ENCODE measurements at places on chromosomes 11 and 22.

GRCh38 chr11:16758382-16759024, 20.1 kb downstream of the C11orf58 start:
- DNase-seq = no peak

GRCh38 chr11:8342821-8343681, 79.4 kb upstream of the LMO1 start:
- DNase-seq = no peak

DNA sequence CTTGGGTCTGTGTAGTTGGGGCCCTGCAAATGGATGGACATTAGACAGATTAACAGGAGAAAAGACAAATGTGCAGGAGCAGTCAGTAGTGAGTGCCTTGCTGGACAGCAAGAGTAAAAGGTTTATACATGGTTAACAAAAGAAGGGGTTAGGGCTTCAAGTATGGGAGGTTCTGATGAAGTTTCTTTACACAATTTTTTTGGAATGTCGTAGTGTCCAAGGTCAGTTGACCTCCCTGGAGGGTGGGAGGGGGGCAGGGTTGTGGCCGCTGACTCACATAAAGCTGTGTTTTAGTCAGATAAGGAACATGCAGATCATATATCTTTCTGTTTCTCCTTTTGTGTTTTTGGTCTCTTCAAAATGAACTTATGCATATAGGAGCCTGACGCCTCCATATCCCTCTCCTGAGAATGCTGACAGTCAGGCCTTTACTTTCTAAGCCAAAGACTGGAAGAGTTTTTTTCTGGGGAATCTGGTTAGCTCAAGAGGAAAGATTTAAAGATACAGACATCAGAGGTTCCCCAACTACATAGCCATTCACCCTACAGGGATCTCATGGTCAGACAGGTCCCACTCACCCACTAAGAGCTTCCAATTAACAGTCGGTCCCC, 134.3 kb downstream of the NECTIN1 start:
- DNase-seq = no peak

GRCh38 chr11:72670041-72670440, 4.2 kb downstream of the PDE2A start:
- no peak for DNase-seq

GRCh38 chr22:48179571-48180546, 1417.4 kb downstream of the TBC1D22A start:
- DNase-seq = no peak

DNA sequence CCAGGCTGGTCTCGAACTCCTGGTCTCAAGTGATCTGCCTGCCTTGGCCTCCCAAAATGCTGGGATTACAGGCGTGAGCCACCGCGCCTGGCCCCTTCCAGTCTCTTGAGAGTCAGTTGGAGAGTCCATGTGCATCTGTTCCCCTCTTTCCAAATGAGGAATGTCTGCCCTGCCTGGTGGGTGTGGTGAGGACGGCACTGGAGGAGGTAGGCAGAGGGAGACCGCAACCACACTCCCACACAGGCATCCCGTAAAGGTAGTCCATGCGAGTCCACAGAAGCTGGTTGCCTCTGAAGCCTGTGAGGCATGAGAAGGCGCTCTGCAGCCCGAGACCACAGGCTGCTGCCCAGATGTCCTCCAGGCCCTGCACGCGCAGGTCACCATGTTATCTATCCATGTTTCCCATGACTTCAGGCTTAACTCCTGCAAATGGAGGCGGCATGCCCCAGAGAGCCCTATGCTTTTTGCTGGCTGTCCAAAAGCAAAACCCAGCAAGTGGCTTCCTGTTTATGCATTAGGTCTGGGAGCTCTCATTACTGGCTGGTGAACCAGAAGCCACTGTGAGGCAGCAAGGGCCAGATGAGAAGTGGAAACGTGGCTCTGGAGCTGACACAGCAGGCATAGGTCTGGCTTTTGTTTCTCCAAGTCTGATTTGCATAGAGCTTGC, 43.4 kb downstream of the GRIK4 start:
- peak; percentile 45 for DNase-seq

GRCh38 chr22:44242946-44243724, 62.4 kb downstream of the PARVG start:
- DNase-seq = no peak

DNA sequence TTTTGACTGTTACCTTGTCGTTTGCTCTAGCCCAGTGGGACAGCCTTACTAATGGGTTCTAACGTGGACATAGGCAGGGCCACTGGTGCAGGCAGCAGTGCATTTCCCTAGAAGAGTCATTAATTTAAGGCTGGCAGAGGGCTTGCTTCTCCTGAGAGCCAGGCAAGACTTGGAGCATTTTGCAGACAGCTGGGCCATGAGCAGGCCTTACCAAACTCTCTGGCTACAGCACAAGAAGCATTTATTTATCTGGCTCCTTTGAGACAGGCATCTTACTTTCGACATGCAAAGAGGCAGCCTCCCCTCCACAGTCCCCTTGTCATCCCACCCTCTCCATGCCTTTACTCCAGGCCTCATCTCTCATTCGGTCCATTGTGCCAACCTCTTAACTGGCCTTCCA, 139.9 kb downstream of the CSNK2A3 start:
- DNase-seq = no peak

- no peak for DNase-seq
These were observed 2.5 kb downstream of the FCHSD2 start for GRCh38 chr11:73139476-73140198.

DNA sequence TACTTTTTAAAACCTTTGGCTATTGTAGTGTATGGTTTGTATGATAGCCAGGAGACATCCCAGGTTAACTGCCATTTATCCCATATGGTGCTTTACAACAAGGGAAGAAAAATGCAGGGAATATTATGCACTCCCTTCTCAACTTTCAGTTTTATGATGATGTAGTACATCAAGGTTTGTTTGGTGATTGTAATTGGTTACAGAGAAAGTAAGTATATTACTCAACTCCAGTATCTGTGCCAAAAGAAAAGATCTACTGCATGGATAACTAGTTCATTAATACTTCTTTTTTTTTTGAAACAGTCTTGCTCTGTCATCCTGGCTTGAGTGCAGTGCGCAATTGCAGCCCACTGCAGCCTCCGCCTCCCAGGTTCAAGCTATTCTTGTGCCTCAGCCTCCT, 65.3 kb downstream of the BCL2L13 start:
- DNase-seq = no peak

GRCh38 chr22:38298312-38299005, 18.8 kb downstream of the CSNK1E start:
- peak; percentile 34 for DNase-seq

GRCh38 chr11:111357150-111358037, 21.7 kb downstream of the POU2AF1 start:
- DNase-seq = no peak

DNA sequence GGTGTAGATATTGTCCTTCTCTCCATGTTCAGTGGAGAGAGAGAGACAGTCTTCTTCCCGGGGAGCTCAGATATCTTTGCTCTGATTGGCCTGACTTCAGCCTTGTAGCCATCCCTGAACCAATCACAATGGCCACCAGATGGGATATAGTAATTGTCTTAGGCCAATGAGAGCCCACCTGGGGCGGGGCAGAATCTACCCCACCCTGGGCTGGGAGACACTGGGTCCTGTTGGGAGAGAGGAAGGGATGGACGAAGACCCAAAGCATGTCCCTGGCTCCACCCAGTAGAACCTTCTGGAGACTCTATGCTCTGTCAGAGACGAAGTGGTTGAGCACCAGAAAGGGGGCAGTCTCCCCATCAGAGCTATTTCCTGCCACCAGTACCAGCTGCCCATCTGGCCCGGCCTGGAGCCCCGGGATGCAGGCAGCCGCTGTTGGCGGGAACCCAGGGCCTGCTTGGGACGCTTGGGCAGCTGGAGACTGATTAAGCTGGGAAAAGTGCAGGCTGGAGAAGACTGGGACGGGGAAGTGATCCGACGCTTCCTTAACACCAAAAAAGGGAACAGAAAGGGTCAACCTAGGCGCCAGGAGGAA, 31.6 kb upstream of the CBX7 start:
- no peak for DNase-seq

DNA sequence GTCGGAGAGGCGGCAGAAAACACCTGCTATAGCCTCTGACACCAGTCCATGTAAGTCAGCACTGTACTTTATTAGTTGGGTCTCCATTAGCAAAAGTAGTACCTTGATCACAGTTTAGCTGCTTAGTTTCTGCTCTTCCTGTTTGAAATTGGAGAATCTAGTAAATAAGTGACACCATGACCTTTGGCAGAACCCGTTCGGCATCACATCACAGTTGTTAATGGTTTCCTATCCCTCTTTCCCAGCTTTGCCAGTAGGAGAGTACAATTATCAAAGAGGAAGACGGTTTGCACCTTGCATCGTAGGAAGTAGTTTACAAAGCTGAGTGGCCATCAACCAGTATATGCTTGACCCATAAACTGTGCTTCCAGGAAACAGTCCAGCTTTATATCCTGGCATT, 101.8 kb downstream of the TRIM44 start:
- DNase-seq = no peak

DNA sequence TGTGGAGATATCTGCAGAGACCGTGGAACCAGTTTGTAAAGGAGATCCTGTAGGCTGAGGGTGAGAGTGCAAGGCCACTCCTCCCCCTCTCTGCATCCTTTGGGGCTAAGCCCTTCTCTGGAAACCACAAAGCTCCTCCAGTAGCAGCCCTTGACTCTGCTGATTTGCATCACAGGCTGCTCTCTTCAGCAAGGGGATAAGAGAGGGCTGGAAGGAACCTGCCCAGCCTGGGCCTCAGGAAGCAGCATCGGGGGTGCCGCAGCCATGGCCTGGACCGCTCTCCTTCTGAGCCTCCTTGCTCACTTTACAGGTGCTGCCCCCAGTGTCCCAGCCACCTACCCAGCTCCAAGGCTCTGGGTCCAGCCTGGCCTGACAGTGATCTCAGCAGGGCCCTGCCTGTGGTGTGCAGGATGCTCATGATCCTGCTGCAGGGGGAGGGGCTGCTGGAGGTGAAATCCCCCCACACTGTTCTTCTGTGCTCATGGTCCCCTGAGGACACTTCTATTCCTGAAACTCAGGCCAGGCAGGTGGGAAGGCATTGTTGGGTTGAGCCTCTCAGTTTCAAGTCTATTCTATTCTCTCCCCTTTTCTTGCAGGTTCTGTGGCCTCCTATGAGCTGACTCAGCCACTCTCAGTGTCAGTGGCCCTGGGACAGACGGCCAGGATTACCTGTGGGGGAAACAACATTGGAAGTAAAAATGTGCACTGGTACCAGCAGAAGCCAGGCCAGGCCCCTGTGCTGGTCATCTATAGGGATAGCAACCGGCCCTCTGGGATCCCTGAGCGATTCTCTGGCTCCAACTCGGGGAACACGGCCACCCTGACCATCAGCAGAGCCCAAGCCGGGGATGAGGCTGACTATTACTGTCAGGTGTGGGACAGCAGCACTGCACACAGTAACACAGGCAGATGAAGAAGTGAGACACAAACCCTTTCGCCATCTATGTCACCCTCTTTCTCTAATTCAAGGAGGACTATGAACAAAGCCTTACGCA, 68.5 kb upstream of the IGLL5 start:
- DNase-seq = no peak

GRCh38 chr11:106077609-106078455, at the start of gene AASDHPPT:
TSS of gene AASDHPPT (plus strand) at chr11:106077662. CDS start at chr11:106077711, 49 bp downstream.
- no peak for DNase-seq

DNA sequence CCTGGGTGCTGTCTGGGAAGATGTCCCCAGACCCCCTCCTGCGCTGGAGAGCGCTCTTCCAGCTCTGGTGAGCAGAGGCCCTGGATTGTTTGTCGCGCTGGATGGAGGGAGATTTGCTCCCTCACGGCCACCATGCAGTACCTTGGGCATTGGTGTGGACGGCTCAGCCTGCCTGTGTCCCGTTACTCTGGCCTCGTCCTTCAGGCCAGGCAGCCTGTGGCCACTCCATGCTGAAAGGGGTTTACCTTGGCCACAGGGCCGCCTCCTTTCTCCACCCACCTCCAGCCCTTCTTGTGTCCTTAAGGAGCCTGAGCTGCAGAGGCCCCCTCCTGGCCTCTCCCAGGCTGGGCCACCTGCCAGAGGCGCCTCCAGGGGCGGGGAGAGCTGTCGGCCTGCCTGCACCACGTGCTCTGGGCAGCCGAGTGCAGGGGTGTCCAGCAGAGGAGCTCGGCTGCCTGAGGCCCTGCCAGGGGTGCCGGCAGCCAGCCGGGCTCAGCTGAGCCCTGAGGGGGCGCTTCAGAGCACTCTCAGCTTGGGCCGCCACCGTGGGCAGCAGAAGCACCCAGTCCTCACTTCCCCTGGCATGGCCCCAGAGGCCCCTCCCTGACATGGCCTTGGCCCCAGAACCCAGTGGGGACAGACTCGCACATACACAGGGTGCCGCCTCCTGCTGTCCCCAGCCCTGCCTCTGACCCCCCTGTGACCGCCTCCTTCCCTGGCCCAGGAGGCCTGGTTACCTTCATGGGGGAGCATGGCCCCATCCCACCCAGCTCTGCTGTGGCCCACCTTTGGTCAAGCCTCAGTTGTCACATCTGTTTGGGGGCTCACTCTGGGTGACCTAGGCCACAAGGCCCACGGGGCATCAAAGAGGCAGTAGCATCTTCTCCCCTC, 3.4 kb downstream of the CCND1 start:
- no peak for DNase-seq

- DNase-seq = peak; percentile 88
These were observed 14.4 kb upstream of the SERPINH1 start for GRCh38 chr11:75547617-75548058.

- no peak for DNase-seq
These were observed 108.7 kb upstream of the PITPNB start for GRCh38 chr22:28027453-28028448.

DNA sequence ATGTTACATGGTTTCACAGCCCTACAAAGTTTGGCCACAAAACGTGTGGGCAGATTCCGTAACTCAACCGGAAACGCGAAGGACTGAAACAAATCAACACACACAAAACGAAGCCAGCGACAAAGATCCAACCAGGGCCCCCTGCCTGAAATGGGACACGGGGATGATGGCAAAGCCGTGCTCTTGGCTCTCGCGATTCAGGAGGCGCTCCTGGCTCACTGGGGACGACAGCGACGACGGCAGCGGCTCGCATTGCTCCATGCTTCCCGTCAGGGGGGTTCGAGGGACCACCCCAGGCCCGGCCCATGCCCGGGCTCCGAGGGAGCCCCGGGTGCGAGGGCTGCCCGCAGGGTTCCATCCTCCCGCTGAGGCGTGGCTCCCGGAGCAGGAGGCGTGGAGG, 4786.8 kb upstream of the OR11H1 start:
- no peak for DNase-seq

GRCh38 chr11:69530278-69531070, 49.0 kb downstream of the LINC01488 start:
- no peak for DNase-seq

- DNase-seq = no peak
These were observed 4.4 kb upstream of the C11orf16 start for GRCh38 chr11:8937159-8937558.

DNA sequence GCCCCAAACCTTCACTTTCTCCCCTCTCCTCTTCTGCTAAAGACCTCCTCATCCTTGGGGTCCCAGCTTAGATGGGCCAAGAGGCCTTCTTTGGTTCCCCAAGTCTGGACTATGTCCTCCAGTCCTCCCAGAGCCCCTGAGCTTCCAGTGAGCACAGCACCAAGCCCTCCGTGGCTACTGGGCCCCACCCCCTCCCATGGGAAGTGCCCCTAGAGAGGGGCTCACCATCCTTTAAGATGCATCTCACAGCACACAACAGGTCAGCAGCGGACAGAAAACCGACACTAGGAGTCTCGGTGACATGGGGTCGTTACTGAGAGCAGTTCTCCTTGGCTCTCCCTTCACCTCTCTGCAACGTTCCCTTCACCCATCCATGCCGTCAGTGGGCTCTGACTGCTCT, 2.7 kb downstream of the LRRC32 start:
- DNase-seq = no peak

Measured in neural progenitor cell (in vitro differentiated cells).